ENCODE measurements at places on chromosomes 4 and X.

GRCh38 chr4:121758925-121759568 is 5.9 kb downstream of the SMIM43 start:
- DNase-seq = no peak

DNA sequence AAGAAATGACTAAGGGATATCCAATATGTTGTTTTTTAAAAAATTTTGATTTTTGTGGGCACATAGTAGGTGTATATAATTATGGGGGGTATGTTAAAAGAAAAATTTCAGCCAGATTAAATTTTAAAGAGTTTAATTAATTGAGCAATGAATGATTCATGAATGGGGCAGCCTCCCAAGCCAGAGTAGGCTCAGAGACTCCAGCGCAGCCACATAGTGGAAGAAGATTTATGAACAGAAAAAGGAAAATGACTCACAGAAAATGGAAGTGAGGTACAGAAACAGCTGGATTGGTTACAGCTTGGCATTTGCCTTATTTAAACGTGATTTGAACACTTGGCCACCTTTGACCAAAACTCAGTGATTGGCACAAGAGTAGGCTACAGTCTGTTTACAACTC is 91.7 kb downstream of the SPATA18 start:
- DNase-seq = no peak

- no peak for DNase-seq
These were observed 230.0 kb downstream of the HS3ST1 start for GRCh38 chr4:11198516-11199305.

DNA sequence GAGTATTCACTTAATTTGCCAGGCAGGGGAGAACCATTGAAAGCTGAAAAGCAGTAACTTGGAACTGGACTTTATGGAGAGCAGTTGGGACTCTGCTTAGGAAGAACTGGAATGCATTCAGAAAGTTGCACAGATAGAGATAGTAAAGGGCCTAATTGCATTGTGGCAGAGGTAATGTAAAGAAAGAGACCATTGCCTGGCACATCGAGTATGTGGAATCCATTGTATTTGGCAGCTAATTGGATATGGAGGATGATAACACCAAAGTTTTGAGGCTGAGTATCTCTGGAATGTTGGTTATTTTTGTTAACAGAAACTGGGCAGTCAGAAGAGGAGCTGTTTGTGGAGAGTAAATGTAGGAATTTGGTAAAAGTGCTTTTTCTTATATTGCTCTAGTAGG is 169.9 kb downstream of the BMPR1B start:
- DNase-seq = no peak

DNA sequence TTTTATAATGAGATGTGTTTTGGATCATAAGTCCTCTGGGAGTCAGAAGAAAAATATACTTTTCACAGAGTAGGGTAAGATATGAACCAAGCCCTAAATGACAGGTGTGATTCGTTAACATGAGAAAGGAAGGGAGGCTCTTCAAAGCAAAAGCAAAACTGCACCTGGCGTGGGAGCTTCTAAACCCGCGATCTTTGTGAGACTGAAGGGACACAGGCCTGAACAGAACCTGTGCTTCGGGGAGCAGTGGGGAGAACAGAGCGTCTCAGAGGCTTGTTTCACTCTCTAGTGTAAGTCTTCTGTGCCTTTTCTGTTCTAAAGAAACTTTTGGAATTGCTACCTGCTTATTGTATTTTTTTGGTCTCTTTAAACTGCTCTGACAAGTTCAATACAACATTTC is 30.2 kb upstream of the CYP4V2 start:
- DNase-seq = no peak

DNA sequence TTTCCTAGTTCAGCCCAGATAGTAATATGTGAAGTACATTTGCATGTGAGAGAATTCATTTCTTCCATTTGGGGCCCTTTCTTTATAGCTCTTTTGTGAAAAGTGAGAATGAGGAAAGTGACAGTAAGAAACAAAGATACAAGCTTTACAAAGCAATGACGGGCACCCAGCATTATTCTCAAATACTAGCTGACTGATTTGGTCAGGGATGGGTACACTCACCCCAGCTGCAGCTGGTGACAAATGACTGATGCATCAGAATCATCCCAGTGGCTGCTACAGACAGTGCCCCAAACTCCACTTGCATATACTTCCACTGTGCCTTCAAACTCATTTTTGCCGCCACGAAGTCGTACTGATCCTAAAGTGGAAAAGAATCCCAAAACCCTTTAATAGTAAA is 14.8 kb downstream of the PRSS12 start:
- no peak for DNase-seq
